Activated CD4-positive, alpha-beta T cell treated with anti-CD3 and anti-CD28 coated beads, Interleukin-2, amount 50 U/mL, for 16 hours (primary cell): ENCODE measurements at places on chromosomes 12 and 14.

- no peak for DNase-seq
Measured at GRCh38 chr14:96140952-96141351, 63.7 kb upstream of the BDKRB2 start.

GRCh38 chr14:32559048-32559447 lies 229.9 kb downstream of the AKAP6 start:
- no peak for DNase-seq

GRCh38 chr14:65062096-65063075 lies 39.9 kb downstream of the MAX start:
- DNase-seq: no peak

- no peak for DNase-seq
Measured at GRCh38 chr12:131364903-131365820, 345.7 kb upstream of the SFSWAP start.

- no peak for DNase-seq
Measured at GRCh38 chr12:39127401-39127800, 222.0 kb upstream of the CPNE8 start.

GRCh38 chr12:10214136-10214894 lies 1.6 kb downstream of the GABARAPL1 start:
- DNase-seq: no peak

GRCh38 chr12:80704420-80704819 lies 3.0 kb upstream of the MYF6 start:
- DNase-seq: no peak

DNA sequence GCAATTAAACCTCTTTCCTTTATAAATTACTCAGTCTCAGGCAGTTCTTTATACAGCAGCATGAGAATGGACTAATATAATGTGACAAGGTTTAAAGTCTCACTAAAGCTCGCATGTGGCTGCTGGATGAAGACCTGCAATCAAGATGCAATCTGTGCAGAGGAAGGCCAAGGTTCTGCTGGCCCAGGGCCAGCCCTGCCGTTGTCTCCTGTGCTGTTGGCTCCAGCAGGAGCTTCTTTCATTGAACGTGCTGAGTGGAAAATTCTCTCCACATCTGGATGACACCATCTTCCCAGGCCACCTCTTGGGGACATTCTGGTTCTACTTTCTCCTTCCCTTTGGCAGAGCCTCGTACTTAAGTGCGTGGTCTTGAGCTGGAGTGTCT lies 742.2 kb downstream of the VRK1 start:
- DNase-seq: no peak

- DNase-seq: peak; percentile 59
Measured at GRCh38 chr12:54749191-54749818, 101.1 kb upstream of the DCD start.

GRCh38 chr14:65408113-65408512 lies 4.4 kb upstream of the FUT8 start:
- DNase-seq: no peak

DNA sequence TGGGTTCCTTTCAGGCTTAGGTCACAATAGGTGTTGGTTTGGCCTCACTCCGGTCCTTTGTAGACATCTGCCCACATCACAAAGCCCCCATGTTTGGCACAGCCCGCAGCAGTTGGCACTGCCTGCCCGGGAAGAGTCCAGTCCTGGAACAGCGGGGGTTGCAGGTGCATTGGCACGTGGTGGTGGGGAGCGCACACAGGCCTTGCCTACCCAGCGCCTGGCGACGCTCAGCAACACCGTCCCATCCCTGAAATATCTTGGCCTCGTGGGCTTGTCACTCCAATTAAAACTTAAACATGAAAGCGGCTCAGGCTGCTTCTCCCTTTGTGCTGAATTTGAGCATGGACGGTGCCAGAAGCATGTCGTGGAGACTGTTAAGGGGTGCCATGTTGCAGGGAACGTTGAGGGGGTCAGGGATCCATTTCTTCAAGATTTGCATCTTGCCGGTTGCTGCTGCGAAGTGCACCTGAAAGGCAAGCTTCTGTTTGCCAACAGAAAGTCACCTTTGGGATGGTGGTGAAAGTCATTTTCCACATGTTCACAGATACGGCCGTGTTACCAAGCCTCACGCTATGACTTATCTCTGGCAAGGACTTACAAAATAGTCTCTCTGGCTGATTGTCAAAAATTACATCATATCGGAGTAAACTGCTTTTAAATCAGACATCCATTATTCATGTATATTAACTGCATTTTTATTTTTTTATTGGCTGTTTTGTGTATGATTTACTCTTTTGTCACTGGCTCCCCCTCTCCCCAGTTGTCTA lies 91.5 kb downstream of the FBXW8 start:
- DNase-seq: no peak

GRCh38 chr12:6041891-6042290 lies 82.6 kb downstream of the VWF start:
- no peak for DNase-seq

GRCh38 chr12:4700621-4701026 lies 19.6 kb upstream of the GALNT8 start:
- DNase-seq: no peak

GRCh38 chr14:34055157-34055950 lies 104.5 kb upstream of the EGLN3 start:
- DNase-seq: no peak

- DNase-seq: peak; percentile 46
Measured at GRCh38 chr12:54390668-54391551, 6.4 kb upstream of the ZNF385A start.

GRCh38 chr12:122089077-122089476 lies 10.5 kb downstream of the MLXIP start:
- DNase-seq: no peak

DNA sequence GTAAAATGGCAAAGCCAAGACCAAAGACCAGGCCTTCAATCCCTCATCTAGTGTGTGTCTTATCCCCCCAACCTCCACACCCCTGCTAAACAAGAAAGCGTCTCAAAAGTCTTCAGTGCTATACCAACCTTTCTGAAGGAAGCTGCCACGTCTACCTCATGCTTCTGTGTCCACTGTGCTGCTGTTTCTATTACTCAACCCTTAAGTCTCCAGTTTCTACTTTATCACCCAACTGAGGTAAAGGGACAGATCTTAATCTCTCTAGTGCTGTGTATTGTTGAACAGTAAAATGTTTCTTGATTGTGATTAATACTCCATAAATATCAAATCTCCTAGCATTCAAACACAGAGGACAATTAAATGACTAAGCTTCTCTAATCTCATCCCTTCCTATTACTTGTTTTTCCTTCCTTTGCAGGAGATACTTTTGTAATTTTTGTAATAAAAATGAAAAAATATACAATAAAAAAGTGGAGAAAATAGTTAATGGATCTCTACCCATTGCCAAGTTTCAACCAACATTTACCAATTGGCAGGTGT lies 23.3 kb downstream of the BTBD7 start:
- DNase-seq: no peak

DNA sequence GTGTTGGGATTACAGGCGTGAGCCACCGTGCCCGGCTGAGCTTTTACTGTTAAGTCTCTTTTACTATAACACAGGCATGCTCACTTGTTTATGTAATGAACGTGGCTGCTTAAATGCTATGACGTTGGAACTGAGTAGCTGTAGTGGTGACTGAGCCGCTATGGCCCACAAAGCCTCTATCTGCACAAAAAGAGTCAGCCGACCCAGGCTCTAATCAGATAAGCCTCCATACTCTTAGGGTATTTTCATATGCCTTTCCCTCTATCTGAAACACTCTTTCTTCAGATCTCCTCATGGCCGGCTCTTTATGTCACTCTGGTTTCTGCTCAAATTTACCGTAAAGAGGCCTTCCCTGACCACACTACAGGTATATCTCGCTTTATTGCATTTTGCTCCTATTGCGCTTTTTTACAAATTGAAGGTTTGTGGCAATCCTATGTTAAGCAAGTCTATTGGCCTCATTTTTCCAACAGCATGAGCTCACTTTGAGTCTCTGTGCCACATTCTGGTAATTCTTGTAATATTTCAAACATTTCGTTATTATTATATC lies 8.0 kb downstream of the SLC2A14 start:
- no peak for DNase-seq

DNA sequence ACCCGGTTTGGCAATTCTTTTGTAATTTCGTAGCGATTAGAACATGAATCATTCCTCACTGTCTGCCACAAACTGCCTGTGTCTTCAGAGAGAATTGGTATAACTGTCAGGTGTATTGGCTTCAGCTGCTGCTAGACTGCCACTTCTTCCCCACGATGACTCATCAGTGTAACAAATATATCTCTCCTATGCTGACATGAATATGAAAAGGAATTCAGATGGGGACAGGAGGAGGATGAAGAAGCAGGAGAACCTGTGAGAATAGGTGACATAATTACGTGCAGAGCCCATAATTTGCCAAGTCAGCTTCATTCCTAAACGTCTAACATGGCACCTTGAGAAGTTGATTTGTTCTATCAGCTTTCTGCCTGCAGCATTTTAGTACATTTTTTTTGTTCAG lies 64.9 kb downstream of the FRMD6 start:
- peak; percentile 12 for DNase-seq

DNA sequence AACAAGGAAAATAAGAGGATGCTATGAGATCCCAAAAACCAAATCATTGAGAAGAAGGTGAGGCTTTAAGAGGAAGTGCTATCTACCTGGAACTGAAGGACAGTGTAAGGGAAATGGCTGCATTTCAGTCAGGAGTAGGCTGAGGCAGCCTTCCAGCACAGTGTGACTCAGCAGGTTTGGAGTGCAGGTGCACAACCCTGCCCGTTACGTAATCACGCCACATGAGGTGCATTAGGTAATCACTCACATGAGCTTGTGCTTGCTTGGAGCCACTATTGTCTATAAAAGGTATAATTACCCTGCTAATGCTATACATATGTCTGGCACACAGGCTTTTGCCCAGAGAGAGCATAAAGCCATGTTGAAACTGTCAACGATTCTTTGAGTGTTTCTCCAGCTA lies 74.9 kb downstream of the DIO2 start:
- DNase-seq: no peak

- DNase-seq: no peak
Measured at GRCh38 chr14:92617581-92617980, 104.0 kb downstream of the RIN3 start.

DNA sequence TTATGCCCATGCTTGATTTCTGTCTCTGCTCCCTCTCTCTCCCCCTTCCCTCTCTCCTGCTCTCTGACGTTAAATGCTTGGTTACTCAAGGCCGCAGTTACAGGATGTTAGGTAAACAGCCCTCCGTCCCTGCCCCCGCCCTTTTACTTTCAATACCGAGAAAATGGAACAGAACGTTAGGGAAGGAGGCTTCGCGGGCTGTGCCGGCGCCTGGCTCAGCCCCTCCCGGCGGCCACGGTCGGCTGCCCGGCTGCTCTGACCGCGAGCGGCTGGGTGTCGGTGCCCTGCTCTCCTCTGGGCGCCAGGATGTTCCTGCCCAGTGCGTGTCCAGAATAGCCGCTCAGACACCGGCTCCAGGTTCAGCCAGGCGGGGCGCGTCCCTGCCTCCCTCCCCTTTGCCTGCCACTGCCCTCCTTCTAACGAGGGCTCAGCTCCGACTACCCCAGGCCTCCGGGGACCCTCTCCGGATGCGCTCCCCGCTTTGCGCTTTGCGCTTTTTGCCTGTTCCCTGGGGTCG lies 166.1 kb downstream of the ADCK1 start:
- DNase-seq: peak; percentile 23

GRCh38 chr12:3207175-3207574 lies 130.0 kb downstream of the TSPAN9 start:
- no peak for DNase-seq

DNA sequence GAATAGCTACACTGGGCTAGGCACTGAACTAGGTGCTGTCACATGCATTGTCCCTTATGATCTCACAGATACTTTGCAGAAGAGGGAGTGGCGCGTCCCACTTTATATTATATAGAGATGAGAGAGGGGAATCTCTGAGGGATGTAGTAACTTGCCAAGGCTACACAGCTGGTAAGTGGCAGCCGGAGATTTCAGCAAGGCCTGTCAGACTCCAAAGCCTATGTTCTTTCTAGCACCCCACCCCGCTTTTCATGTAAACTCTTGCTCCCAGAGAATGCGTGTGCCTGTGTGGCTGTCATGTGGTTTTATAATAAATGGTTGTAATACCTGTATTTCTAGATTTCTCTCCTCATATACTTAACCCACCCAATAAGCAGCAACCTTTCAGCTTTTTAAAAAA lies 39.1 kb downstream of the WDR20 start:
- DNase-seq: no peak

DNA sequence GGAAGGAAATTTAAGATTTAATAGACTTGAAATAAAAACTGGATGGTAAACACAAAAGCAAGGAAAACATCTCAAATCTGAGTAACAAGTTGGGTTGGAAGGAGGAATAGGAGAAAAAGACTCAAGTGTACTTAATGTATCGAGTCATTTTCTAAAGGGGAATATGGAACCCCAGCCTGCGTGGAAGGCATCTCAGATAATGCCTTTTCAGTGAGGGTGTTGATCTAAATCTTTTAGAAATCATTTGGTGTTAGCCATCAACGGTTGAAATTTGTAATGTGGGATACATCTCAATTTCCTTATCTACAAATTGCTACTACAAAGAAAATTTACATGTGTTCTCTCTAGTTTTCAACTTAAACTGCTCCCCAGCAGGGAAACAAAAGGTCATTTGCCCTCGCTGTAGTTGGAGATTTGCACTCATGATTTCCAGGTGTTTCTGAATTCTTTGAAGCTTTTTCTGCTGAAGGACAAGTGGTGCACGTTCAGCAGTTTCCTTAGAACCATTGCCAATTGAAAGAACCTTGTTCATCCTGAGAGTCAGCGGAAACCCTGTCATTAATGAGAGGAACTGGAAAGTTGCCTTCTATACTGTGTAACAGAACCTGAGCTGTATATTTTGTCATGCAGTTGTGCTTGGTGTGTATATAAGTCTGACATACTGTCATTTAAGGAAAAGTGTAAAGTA lies 2.2 kb downstream of the PCBP2 start:
- DNase-seq: no peak

DNA sequence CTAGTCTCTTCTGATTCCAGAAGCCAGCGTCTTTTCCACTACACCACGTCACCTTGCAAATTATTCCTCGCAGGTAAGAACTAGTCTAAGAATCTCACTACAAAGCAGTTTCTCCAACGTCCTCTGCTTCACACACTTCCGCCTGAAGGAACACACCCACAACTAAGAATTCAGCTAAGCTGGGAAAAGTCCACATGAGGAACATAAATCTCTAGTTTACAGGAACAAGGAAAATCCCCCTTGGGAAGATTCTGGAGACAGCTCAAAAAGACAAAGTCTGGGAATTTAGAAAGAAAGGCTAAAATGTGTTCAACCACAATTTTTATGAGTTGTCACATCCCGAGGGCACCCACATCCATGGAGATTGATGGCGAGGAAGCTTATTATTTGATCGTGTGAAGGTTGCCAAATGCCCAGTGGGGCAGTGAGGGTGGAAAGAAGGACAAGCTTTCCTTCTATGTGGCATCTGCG lies 780.2 kb upstream of the TBX3 start:
- DNase-seq: no peak

DNA sequence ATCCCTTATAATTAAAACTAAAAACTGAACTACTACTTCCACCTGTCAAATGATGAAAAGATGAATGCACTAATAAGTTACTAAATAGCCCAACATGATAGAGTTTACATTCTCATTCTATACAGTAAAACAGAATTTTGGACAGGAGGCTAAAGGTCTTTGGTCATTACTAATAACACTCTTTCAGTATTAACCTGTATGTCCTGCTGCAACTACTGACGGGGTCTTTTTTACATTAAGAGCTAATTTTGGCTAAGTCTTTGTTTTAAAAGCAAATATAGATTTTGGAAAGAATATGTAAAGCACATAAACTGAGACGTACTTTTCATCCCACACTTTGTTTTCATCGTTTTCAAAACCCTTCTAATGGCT lies 175.4 kb upstream of the CDKN3 start:
- no peak for DNase-seq
